Muscle of leg (tissue), 16 donors: ENCODE measurements at places on chromosomes 7 and 10. TPM values are rescaled to one million over a fixed set of nuclear protein-coding genes. Genes with fewer than 3 reads are reported as not detected.

PKD2L1 gene
- 0.04 TPM for total RNA-seq

TRPV5 gene
- 0.04 TPM for total RNA-seq

ABCB4 gene
- 0.49 TPM for total RNA-seq

CRPPA gene
- total RNA-seq: 6.6 TPM

CYP3A4 gene
- 0.04 TPM for total RNA-seq

OR9A2 gene
- 0.18 TPM for total RNA-seq

CDHR1 gene
- 0.27 TPM for total RNA-seq

SNCG gene
- 7.4 TPM for total RNA-seq

SPDYE2B gene
- total RNA-seq: not detected

GNA12 gene
- 6.6 TPM for total RNA-seq

NPC1L1 gene
- not detected for total RNA-seq

MRC1 gene
- 13.4 TPM for total RNA-seq

SFMBT2 gene
- total RNA-seq: 7.7 TPM

C7orf33 gene
- total RNA-seq: 0.27 TPM

- H3K27ac ChIP-seq: no peak overlapping the region
- H3K4me3 ChIP-seq: no peak overlapping the region
- H3K36me3 ChIP-seq: no peaks in the 10 kb centered on the region
- H3K27me3 ChIP-seq: no peaks in the 10 kb centered on the region
- no peak for DNase-seq
Observed at GRCh38 chr7:17109020-17109419, 189.4 kb upstream of the AHR start.

GRCh38 chr10:131203456-131204357, 107.8 kb downstream of the TCERG1L start:
- no peaks in the 10 kb centered on the region for H3K4me1 ChIP-seq
- H3K36me3 ChIP-seq: no peaks in the 10 kb centered on the region
- H3K4me3 ChIP-seq: no peak overlapping the region
- H3K27ac ChIP-seq: no peak overlapping the region
- no peak for DNase-seq

GRCh38 chr10:51366044-51366443, 291.8 kb downstream of the PRKG1 start:
- H3K27ac ChIP-seq: no peak overlapping the region
- DNase-seq: peak; percentile 64
- H3K27me3 ChIP-seq: no peaks in the 10 kb centered on the region
- H3K36me3 ChIP-seq: no peaks in the 10 kb centered on the region
- H3K4me1 ChIP-seq: no peaks in the 10 kb centered on the region

- no peak overlapping the region for H3K4me3 ChIP-seq
- H3K4me1 ChIP-seq: no peaks in the 10 kb centered on the region
- no peak overlapping the region for H3K27ac ChIP-seq
- no peaks in the 10 kb centered on the region for H3K27me3 ChIP-seq
Observed at GRCh38 chr7:24227068-24227467, 56.9 kb upstream of the NPY start.

GRCh38 chr10:78541481-78542140, 507.9 kb downstream of the RPS24 start:
- H3K36me3 ChIP-seq: no peaks in the 10 kb centered on the region
- peaks cover 9% of the 10 kb centered on the region for H3K27me3 ChIP-seq
- peaks cover 28% of the 10 kb centered on the region for H3K4me1 ChIP-seq
- peak; percentile 32 for DNase-seq

- no peak overlapping the region for H3K4me3 ChIP-seq
- no peak for DNase-seq
- H3K27me3 ChIP-seq: no peaks in the 10 kb centered on the region
- H3K27ac ChIP-seq: no peak overlapping the region
Observed at GRCh38 chr10:82890573-82890972, 1015.6 kb downstream of the NRG3 start.

DNA sequence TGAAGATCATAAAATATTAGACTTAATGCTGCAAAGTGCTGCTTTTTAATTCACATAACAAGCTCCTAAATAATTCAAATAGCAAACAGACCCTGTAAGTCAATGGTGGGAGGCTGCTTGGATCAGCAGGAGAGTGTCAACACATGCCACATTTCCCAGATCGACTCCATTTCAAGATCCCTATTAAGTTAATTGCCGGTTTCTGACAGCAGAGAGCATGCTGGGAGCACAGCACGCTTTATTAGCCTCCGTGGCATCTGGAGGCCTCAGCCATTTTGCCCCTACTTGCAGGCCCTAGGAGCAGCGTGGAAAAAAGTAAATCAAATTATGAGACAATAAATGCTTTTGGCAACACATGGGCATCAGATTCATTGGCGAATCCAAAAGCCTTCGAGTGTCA, 201.0 kb downstream of the EMX2 start:
- no peak overlapping the region for H3K27ac ChIP-seq
- H3K4me1 ChIP-seq: no peaks in the 10 kb centered on the region
- H3K4me3 ChIP-seq: no peak overlapping the region
- H3K27me3 ChIP-seq: peaks cover 6% of the 10 kb centered on the region
- H3K36me3 ChIP-seq: no peaks in the 10 kb centered on the region

DNA sequence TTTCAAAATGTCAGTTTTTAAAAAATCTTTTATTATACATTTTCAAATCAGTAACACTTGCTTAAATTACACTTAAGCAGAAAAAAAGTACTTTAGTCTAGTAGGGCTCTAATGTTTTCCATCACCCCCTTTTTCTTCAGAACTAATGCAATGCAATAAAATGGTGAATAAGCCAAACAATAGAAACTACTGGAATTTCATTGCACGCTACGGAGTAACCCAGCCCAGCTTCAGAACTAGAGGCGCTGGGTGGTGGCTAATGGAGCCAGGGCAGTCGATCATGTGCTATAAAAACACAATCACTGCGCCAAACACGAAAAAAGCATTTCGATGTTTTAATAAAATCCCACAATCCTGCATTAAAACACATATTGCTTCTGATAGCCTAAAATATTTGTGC, 59.9 kb upstream of the ODAD2 start:
- DNase-seq: no peak
- no peaks in the 10 kb centered on the region for H3K36me3 ChIP-seq
- H3K4me1 ChIP-seq: no peaks in the 10 kb centered on the region
- no peak overlapping the region for H3K4me3 ChIP-seq
- H3K27me3 ChIP-seq: no peaks in the 10 kb centered on the region

DNA sequence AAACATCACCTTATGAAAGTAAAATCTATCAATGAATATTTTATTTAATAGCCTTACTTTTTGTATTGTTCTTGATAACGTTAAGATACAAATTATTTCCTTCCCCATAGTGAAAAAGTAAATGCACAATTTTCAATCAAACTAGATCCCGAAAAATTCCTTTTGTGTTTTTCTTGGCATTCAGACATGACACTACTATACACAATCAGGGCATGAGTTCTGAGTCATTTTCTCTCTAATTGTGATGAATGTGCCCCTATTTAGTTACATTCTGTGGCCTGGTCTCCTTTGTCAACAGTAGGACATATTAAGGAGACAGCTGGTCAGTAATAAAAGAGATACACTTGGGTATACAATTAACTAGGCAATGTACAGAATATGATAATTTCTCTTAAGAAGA, 19.8 kb downstream of the COL1A2 start:
- no peaks in the 10 kb centered on the region for H3K27me3 ChIP-seq
- peaks cover 61% of the 10 kb centered on the region for H3K36me3 ChIP-seq
- no peak for DNase-seq
- H3K4me3 ChIP-seq: no peak overlapping the region
- H3K27ac ChIP-seq: peak overlapping the region; percentile 66
- peaks cover 17% of the 10 kb centered on the region for H3K4me1 ChIP-seq

DNA sequence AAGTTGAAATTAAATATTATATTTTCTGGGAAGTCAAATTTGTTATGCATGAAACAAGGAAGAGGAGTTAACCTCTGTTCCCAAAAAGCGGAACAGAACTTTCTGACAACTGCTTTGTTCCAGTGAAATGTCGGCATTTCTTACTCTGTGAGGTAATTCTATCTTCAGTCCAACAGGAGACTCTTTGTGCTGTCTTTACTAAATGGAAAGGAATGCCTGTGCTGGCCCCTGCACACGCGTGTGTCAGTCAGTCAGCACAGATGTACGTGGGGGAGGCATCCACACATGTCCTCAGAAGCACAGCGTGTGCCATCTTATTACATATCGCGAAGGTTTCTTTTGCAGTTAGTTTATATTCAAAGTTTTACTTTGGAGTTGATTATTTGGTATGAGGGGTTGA, 37.5 kb downstream of the NET1 start:
- no peaks in the 10 kb centered on the region for H3K27me3 ChIP-seq
- peaks cover 24% of the 10 kb centered on the region for H3K36me3 ChIP-seq
- H3K4me1 ChIP-seq: peaks cover 2% of the 10 kb centered on the region
- DNase-seq: peak; percentile 93

- peaks cover 2% of the 10 kb centered on the region for H3K36me3 ChIP-seq
- no peak overlapping the region for H3K27ac ChIP-seq
- DNase-seq: no peak
- no peaks in the 10 kb centered on the region for H3K27me3 ChIP-seq
Observed at GRCh38 chr10:13905281-13905680, 318.5 kb downstream of the PRPF18 start.

DNA sequence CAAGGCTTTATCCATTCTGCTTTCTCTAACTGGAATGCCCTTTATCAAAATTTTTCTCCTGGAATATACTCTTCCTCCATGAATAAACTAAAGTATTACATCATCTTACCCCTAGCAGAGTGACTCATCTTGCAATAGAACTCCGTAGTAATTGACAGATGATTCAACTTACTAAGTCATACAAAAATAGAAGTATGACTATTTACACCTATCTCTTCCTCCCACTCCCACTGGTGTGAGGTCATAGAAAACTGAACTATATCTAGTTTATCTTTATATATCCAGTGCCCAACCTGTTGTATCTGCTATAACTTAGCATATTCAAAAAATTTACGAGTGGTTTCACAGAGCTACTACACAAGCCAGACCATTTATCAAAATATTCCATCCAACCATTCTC, 26.1 kb downstream of the ABCB1 start:
- no peaks in the 10 kb centered on the region for H3K4me1 ChIP-seq
- H3K27me3 ChIP-seq: no peaks in the 10 kb centered on the region
- no peak for DNase-seq
- H3K27ac ChIP-seq: no peak overlapping the region
- H3K36me3 ChIP-seq: no peaks in the 10 kb centered on the region
- no peak overlapping the region for H3K4me3 ChIP-seq

GRCh38 chr10:50279489-50279888, 28.2 kb upstream of the ASAH2 start:
- H3K27me3 ChIP-seq: peaks cover 3% of the 10 kb centered on the region
- DNase-seq: no peak
- H3K4me1 ChIP-seq: no peaks in the 10 kb centered on the region
- H3K36me3 ChIP-seq: no peaks in the 10 kb centered on the region
- H3K27ac ChIP-seq: no peak overlapping the region

DNA sequence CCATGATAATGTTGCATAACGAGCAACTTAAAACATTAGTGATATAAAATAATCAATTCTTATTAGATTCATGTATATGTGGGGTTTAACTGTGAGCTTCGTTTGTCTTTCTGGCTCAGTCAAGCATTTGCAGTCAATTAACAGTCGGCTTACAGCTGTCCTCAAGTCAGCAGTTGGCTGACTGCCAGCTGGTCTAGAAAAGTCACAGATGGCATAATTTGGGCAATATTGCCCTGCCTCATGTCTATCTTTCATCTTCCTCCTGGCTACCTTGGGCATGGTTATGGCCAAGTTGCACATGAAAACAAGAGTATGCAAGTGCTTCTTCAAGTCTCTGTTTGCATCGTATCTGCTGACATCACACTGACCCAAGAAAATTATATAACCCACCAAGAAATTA, 186.1 kb upstream of the ZWINT start:
- no peak overlapping the region for H3K4me3 ChIP-seq
- DNase-seq: no peak
- no peaks in the 10 kb centered on the region for H3K36me3 ChIP-seq
- H3K27me3 ChIP-seq: no peaks in the 10 kb centered on the region

DNA sequence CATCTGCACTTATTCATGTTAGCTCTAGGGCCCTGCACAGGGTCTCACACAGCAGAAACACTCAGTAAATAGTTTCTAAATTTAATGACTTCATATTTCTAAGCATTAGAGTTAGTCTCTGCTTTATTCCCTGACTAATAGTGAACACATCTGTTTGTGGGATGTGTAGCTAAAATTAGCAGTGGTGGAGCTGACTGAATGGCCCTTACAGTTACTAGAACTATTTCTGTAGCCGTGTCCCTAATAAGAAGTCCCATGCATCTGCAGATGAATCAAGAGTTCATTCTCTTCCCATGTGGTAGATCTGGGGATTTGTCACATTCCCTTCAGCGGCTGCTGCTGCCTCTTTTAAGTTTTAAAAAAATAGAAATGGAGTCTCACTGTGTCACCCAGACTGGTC, 11.7 kb downstream of the MAP3K8 start:
- peaks cover 12% of the 10 kb centered on the region for H3K4me1 ChIP-seq
- no peaks in the 10 kb centered on the region for H3K27me3 ChIP-seq
- DNase-seq: peak; percentile 81
- peaks cover 14% of the 10 kb centered on the region for H3K36me3 ChIP-seq
- H3K27ac ChIP-seq: peak overlapping the region; percentile 74

DNA sequence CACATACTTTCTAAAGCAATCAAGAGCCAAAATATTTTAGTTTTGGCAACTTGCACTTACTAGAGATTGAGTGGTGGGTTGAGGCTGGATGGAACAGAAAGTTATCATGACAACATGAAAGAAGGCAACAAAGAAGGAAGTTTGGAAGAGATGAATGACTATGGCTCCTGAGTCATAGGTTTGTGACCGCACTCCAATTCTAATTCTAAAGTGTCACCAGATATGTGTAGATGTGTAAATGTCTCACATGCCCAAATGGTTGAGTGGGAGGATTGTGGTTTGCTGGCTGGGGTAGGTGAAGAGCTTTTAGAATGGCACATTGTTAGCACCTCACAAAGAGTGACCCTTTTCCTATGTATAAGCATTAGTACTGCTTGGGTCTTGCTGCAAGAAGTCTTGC, 20.2 kb downstream of the TAS2R16 start:
- H3K4me1 ChIP-seq: no peaks in the 10 kb centered on the region
- no peak for DNase-seq
- no peak overlapping the region for H3K4me3 ChIP-seq
- no peaks in the 10 kb centered on the region for H3K27me3 ChIP-seq
- no peaks in the 10 kb centered on the region for H3K36me3 ChIP-seq

GRCh38 chr10:20017961-20018360, 201.7 kb downstream of the PLXDC2 start:
- no peaks in the 10 kb centered on the region for H3K4me1 ChIP-seq
- no peaks in the 10 kb centered on the region for H3K36me3 ChIP-seq
- H3K27me3 ChIP-seq: no peaks in the 10 kb centered on the region
- H3K4me3 ChIP-seq: no peak overlapping the region
- no peak overlapping the region for H3K27ac ChIP-seq

GRCh38 chr10:43204042-43204942, 62.6 kb downstream of the RASGEF1A start:
- no peak for DNase-seq
- H3K4me1 ChIP-seq: peaks cover 7% of the 10 kb centered on the region
- H3K27ac ChIP-seq: no peak overlapping the region
- no peak overlapping the region for H3K4me3 ChIP-seq

- H3K4me3 ChIP-seq: no peak overlapping the region
- no peak overlapping the region for H3K27ac ChIP-seq
- no peak for DNase-seq
Observed at GRCh38 chr7:82594665-82595064, 151.1 kb upstream of the CACNA2D1 start.
